ENCODE measurements at places on chromosomes 2 and 18. TPM values are rescaled to one million over a fixed set of nuclear protein-coding genes. Genes with fewer than 3 reads are reported as not detected.

The ZNF385B gene
- total RNA-seq, result 3.4 TPM

The GAREM2 gene
- 21.8 TPM for total RNA-seq

The HOXD1 gene
- not detected for total RNA-seq

The SNORC gene
- total RNA-seq, result 3.0 TPM

The AMER3 gene
- total RNA-seq, result 1.4 TPM

The ONECUT2 gene
- 8.2 TPM for total RNA-seq

The GKN2 gene
- total RNA-seq, result not detected

The SIGLEC15 gene
- total RNA-seq, result not detected

The PSD4 gene
- 2.4 TPM for total RNA-seq
